ENCODE measurements at places on chromosomes 4 and X. TPM values are rescaled to one million over a fixed set of nuclear protein-coding genes. Genes with fewer than 3 reads are reported as not detected.

The SPOCK3 gene
- total RNA-seq: not detected

The PJA1 gene
- 31.0 TPM for total RNA-seq

The CLDN34 gene
- total RNA-seq: not detected

The UNC5C gene
- not detected for total RNA-seq

The BDH2 gene
- 32.0 TPM for total RNA-seq

The RAB41 gene
- total RNA-seq: not detected

Measured in foreskin keratinocyte (primary cell).